ENCODE measurements at places on chromosomes 12 and 14.

DNA sequence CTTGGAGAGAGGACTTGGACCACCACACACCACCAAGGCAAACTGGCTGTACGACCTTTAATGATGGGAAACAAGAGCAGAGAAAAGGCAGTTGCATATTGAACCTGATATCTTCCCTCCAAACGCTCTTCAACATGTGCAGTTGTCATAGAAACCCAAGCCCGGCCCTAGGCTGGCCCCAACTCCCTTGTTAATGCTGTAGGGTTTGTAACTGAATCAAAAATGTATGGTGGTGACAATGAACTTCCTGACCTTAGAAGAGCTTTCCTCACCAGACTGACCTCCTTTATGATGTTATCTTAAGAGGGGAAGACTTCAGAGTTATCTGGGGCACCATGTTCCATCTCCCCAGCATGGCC is 12.3 kb downstream of the APOLD1 start:
- DNase-seq: no peak

GRCh38 chr12:82514880-82515279 is 156.6 kb downstream of the METTL25 start:
- no peak for DNase-seq

DNA sequence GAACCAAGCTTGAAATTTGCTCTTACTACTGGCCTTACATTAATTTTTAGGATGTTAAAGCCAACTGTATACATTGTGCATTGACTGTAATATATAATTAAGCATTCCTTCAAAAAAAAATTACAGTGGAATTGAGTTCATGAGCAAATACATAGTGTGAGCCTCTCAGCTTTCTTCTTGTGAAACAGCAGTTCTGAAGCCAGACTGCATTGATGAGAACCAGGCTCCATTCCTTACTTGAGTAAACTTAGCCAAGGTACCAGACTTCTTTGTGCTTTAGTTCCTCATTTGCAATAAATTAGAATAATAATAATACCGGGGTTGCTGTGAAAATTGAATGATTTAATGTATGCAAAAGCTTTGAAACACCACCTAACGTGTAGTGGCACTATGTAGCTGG is 169.5 kb downstream of the ANO4 start:
- DNase-seq: no peak

- no peak for DNase-seq
These were observed 11.5 kb downstream of the LIMA1 start for GRCh38 chr12:50271724-50272247.

- no peak for DNase-seq
These were observed 51.0 kb downstream of the RTN1 start for GRCh38 chr14:59819446-59820088.

GRCh38 chr14:74865156-74865555 is 10.8 kb downstream of the PROX2 start:
- DNase-seq: no peak

DNA sequence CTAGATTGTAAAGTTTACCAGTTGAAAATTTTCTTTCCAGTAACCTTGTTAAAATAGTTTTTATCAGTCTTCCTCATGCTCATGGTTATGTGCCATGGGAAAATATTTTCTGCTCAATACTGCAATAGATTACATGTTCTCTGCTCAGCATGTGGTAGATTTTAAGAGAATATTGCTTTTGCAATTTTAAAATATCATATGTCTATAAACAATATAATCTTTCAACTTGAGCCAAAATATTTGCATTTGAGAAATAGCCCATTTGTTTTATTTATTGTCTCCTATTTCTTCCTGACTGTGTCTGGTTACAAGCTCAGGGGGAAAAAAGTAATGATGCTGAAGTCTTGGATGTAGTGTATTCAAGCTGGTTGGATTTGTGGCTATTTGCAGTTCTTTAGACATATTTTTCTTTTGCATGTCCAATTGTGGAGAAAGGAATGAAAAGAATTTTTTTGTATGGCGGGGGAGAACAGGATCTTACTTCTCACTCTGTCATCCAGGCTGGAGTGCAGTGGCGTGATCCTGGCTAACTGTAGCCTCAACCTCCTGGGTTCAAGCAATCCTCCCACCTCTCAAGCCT is 342.6 kb upstream of the NAV3 start:
- no peak for DNase-seq

DNA sequence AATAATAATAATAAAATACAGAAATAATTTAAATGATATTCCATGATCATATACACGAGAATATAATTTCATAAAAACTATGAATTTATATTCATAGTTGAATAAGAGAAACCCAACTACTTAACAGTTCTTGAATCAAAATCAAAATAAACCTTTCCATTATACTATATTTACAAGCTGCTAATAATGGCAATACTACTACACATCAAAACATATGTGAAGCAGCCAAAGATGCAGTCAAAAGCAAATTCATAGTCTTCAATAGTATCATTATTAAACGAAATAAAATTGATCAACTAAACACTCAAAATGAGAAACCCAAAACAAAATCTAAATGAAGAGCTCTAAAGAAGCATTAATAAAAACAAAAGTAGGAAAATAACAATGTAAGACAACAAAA is 197.1 kb downstream of the TMEM132D start:
- no peak for DNase-seq

DNA sequence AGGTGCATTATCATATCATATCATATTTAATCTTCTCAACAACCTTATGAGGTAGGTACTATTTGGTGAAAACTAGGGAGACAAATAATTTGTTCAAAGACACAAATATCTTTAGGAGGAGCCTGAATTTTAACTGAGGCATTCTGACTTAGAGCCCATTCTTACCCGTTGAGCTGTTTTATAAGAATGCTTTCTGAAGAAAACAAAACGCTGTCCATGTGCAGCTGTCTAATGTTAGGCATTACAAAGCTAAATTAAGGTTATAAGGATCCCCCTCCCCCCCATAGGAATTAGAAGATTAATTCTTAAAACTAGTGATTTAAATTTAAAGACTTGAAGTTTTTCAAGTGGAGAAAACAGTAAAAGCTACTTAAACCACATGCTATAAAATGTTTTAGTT is 6.4 kb downstream of the KTN1 start:
- DNase-seq: no peak

DNA sequence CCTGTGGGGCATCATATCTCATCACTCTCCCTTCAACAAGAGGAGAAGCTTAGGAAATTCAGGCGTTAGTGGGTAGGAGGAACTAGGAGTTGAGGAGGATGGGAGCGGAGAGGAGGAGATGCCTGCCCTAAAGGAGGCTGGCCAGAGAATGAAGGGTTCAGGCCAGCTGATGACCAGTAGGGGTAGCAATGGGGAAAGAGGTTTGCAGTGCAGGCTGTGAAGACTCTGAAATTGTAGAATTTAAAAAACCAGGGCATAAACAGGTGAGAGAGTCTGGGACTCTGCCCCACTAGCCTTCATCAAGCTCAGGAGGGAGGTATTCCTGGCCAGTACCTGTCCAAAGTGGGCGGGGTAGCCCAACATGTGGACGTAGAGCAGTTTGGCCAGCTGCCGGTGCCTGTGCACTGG is 809 bp downstream of the AP1G2 start:
- DNase-seq: no peak

DNA sequence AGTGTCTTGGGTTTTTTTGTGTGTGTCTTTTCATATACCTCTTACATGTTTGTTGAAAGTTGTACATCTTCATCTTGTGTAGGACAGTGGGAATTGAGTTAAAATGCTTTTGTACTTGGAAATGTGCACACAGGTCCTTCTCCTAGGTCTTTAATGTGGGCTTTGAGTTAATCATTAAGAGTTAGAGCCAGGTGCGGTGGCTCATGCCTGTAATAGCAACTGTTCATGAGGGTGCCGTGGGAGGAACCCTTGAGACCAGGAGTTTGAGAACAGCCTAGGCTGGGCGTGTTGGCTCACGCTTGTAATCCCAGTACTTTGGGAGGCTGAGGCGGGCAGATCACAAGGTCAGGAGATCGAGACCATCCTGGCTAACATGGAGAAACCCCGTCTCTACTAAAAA is 13.9 kb downstream of the CLECL1 start:
- DNase-seq: no peak

GRCh38 chr12:111600205-111600642 is 1.1 kb upstream of the ATXN2 start:
- no peak for DNase-seq

DNA sequence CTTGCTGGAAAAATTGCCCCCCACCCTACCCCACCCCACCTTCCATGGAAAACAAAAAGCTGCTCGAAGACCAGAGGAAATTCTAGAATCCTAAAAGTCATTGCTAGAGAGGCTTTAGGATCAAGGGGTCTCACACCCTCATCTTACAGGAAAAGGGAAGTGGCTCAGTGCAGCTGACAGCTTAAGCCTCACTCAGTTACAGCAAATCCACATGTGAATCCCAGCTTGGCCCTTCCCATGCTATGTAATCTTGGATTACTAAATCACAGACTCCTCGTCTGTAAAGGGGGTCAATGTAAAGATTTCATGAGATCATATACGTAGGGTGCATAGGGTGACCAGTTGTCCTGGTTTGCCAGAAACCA is 25.9 kb downstream of the CMKLR1 start:
- no peak for DNase-seq

GRCh38 chr12:90989686-90990111 is 15.1 kb downstream of the EPYC start:
- DNase-seq: no peak

DNA sequence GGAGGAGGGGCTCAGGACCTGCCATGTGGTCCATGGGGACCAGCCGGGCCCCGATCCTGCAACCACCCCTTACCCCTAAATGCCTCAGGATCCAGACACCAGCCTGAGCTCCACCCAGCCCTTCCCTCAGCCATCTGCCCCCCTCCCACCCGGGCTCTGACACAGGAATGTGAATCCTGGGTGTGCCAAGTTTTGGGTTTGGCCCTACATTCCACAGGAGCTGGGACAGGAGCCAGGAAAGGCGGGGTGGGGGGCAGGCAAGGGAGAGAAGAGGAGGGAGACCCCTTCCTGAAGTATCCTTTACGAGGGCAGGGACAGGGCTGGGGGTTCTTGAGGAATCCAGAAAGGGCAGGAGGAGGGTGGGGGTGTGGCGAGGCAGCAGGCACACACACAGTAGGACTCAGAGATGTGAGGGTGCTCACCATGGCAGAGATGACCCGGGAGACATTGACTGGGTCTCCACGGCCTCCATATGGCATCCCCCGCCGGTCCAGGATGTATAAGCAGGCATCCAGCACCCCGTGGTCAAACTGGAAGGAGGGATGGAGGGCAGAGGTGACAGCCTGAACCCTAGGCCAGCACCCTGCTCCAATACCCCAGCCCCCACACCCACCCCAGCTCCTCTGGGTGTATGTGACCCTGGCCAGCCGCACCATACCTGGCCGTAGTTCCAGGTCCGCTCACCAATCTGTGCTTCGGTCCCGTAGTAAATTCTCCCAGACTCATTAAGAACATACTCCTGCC is 3.5 kb downstream of the TGM1 start:
- DNase-seq: no peak

DNA sequence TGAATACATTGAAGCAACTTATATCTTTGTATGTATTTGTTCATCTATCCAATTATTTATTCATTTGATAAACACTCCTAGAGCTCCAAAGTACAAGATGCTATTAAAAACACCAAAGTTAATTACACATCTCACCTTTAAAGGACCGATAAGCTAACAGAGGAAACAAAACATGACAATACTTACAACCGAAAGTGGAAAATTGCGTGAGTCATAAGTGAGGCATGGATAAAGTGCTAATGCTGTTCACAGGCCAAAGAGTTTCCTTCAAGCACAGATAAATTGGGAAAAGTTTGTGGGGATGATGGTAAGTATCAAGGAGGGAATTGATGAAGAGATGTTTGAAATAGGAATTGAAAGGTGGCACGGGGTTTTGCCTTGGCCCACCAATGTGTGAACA is 172.8 kb upstream of the KITLG start:
- DNase-seq: no peak

DNA sequence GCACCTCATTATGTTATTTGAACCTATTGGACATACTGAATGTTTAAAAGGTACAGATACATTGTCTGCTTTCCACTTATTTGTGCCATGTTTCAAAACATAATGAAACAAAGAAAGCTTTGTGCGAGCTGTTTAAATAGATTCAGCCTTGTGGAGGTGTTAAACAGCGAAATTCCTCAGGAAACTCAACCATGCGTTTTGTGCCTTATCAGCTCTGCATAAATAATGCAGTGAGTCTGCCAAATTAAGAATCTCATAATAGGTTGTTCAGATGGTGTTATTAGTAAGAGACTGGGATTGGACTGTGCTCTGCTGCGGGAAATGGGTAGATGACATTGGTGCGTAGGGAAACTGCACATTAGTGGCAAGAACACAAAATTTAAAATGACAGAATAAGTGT is 163.7 kb upstream of the CLEC14A start:
- DNase-seq: no peak

GRCh38 chr12:107732365-107732764 is 28.6 kb downstream of the PRDM4 start:
- DNase-seq: no peak

DNA sequence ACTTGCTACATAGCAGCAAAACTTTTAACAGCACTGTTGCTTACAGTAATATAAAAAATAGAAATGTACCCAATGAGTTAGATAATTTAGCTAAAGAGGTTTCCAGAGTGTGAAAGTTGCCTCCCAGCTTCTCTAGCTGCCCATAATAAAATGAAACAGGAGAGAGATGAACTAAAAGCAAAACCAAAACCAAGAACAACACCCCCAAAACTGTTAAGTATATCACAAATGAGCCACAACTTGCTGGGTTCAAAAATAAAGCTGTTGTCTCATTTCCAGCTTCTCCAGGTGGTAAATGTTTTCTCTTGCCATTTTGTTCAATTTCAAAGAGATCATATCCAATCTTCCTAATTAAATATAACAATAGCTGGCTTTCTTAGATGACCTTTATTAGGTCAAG is 614.0 kb downstream of the ETNK1 start:
- DNase-seq: no peak

DNA sequence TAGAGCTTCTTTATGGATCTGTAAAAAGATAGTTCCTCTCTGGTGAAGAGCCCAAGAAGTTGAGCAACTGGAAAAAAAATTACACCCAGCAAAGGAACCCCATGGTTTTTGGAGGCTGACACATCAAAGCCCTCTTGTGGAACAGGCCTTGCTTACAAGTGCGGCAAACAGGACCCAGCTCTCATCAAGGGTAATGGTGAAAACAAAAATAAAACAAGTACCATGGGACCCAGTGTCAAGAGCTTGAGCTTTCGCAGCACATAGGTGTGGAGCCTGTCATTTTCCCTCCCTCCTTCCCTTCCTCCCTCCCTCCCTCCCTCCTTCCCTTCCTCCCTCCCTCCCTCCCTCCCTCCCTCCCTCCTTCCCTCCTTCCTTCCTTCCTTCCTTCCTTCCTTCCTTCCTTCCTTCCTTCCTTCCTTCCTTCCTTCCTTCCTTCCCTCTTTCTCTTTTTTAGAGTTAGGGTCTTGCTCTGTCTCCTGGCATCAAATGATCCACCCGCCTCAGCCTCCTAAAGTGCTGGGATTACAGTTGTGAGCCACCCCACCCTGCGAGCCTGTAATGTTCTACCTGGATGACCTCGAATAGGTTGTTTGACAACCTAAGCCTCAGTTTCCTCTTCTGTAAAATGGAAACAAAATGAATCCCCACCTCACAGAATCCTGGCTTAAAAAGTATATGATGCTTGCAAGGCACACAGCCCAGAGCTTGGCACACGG is 114.3 kb upstream of the RPH3A start:
- no peak for DNase-seq

All from activated T-cell treated with anti-CD3 and anti-CD28 coated beads for 1 hour (primary cell).